NCI-H2029 treated with DMSO at 0.1 percent for 48 hours (cell line): ENCODE measurements at places on chromosomes 1 and 21.

GRCh38 chr1:66464802-66465201, 69.2 kb upstream of the SGIP1 start:
- DNase-seq: no peak

GRCh38 chr1:105641407-105641806, 1415.1 kb upstream of the PRMT6 start:
- DNase-seq: no peak

GRCh38 chr1:192969091-192969490, 90.1 kb downstream of the UCHL5 start:
- DNase-seq: no peak

DNA sequence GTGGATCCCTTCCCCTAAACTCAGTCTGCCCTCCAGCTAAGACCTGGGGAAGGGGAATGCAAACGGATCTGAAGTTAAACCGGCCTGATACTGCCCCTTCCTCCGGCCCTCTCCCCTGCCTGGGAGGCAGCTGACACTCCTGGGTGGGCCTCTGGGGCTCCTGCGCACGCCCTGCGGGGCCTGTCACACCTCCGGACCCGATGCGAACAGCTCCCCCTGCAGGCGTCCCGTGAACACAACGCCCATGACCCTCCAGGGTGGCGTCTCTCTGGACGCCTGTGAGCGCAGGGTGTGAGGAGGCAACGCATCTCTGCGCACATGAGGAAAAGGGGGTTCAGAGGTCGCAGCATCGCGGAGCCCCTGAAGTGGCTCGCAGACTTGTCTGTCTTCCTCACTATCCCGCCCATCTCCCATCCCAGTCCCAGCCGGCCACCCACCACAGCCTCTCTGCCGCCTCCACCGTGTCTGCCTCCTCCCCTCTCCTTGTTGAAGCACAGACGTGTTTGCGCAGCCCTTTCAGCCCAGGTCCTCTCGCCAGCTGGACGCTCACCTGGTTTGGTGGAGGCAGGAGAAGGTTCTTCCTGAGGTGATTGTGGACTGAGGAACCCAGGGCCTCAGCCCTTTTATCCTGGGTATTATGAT, 421 bp upstream of the LCE3A start:
- DNase-seq: no peak
